Activated CD4-positive, alpha-beta T cell treated with anti-CD3 and anti-CD28 coated beads for 36 hours (primary cell): ENCODE measurements at places on chromosomes 16 and 17.
A peak's percentile ranks its signal among the peaks of the same experiment; 100 is the strongest.

DNA sequence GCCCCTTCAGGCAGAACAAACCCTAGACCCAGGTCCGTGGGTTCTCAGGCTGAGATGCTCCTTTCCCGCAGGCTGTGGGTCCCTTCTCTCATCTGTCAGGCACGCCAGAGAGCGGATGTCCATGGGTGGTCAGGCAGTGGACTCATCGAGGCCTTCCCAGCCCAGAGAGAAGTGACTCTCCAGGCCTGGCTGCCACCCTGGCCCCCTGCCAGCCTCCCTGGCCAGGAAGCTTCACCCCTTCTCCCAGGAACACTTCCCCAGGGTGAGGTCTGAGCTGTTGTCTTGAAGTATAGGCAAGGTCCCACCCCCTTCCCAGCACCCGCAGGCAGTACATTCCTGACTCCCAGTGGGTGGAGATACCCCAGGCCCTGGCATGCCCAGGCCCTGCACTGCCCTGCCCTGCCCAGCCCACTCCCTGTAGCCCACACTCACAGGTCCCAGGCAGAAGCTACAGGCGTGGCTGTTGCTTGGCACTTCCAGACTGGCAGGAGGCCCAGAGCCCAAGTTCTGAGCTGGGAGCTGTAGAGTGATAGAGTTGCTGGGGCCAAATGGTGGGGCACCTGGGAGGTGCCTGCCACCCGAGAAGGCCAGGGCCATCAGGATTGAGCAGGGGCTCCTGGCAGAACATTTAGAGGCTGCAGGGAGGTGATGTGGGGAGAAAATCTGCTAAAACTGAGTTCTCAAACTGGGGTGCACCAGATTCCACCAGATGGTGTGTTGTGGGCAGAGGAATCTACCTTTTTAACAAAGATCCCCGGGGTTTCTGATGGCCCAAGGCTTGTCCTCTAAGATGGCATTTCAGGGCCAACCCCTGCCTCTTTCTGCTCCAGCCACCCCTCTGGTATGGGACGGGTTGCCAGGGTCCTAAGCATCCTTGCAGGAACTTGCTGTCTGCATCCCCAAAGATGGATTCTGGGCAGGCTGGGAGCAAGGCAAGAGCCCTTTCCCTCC lies 6.7 kb downstream of the ITGA3 start:
- DNase-seq = no peak

GRCh38 chr17:73838815-73839214 lies 194.6 kb upstream of the SDK2 start:
- DNase-seq = no peak

- DNase-seq = no peak
Observed at GRCh38 chr17:7079581-7080455, at the start of gene CLEC10A. Gene CLEC10A, minus strand, starts transcription at chr17:7080251. Its CDS starts 1,439 bp downstream, at chr17:7078812.

GRCh38 chr16:8173111-8173644 lies 417.1 kb downstream of the TMEM114 start:
- peak; percentile 72 for DNase-seq

GRCh38 chr16:3716831-3717234 lies 491 bp downstream of the TRAP1 start:
- DNase-seq = peak; percentile 60

DNA sequence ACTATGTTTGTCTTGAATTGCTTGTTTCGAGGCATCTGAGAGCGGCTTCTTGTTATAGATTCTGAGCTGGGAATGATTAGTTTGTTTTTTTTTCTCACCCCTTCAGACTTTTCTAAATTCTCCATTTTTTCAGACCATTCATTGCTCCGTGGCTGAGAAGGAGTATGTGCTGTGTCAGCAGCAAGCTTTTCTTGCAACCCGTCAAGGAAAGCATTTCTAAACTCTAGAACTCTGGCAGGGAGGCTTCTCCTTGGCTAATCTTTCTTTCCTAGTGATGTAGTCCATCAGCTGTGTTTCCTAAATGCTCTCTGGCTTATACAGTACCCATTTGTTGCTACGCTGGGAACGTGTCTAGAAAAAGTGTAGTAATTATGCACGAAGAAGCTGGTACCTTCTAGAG lies 133.5 kb downstream of the FTO start:
- no peak for DNase-seq

DNA sequence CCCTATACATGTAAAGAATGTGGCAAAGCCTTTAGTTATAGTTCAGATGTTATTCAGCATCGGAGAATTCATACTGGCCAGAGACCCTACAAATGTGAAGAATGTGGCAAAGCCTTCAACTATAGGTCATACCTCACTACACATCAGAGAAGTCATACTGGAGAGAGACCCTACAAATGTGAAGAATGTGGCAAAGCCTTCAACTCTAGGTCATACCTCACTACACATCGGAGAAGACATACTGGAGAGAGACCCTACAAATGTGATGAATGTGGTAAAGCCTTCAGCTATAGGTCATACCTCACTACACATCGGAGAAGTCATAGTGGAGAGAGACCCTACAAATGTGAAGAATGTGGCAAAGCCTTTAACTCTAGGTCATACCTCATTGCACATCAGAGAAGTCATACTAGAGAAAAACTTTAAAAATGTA lies 42.5 kb downstream of the ZNF267 start:
- no peak for DNase-seq

DNA sequence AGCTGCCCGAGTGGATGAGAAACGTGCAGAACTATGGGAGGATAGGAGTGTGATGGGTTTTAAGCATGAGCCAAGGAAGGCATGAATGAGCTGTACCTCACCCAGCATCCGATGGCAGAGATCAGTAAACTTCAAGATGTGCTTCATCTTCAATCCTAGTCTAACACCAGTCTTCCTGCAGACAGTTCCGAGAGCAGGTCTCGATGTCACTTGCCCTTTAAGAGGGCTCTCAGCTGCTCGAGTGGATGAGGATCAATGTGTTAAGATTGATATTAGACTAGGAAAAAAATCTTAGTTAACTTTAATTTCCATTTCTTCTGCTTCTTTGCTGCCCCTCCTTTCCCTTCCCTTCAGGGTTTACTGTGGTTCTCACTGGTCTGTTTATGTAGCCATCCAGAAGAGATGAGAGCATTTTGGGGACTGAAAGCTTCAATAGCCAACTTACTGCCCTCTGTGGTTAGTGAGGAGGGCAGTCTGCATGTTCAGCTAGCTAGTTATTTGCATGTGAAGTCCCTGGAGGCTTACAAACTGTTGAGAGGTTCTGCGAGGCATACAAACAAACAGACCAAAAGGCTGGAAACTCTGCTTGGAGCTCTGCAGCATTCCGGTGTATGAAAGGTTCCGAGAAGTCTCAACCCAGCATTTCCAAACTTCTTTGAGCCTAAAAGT lies 15.3 kb downstream of the KLHL36 start:
- no peak for DNase-seq

- DNase-seq = peak; percentile 25
Observed at GRCh38 chr17:78122216-78122930, 6.2 kb downstream of the TMC6 start.

- DNase-seq = no peak
Observed at GRCh38 chr16:56861092-56861610, 3.9 kb upstream of the SLC12A3 start.

GRCh38 chr16:24075931-24076716 lies 180.0 kb upstream of the CACNG3 start:
- peak; percentile 51 for DNase-seq

- no peak for DNase-seq
Observed at GRCh38 chr16:75079346-75079926, 37.1 kb downstream of the LDHD start.

- peak; percentile 39 for DNase-seq
Observed at GRCh38 chr17:18362698-18363100, 651 bp downstream of the SHMT1 start.

- DNase-seq = no peak
Observed at GRCh38 chr17:15361151-15361550, 19.8 kb upstream of the TEKT3 start.

- peak; percentile 50 for DNase-seq
Observed at GRCh38 chr16:11585460-11586377, 1.0 kb downstream of the LITAF start.

GRCh38 chr16:1458977-1459341 lies 14.6 kb upstream of the CCDC154 start:
- DNase-seq = no peak

DNA sequence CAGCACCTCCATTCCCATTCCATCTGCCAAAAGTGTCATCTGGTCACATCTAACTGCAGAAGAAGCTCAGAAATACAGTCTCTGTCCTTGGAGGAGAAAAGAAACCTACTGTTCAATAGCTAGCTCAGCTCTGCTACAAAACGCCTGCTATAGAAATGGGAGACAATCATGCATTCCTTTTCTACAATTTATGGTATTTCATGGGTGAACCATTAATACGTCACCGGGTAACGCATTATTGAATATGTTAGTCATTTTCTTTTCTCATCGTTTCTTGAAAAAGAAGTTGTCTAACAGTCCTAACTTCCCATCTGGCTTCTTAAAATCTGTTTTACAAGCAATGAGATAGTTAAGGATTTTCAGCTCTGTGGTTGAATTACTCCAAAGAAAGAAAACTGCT lies 496.7 kb upstream of the RBFOX1 start:
- DNase-seq = no peak

DNA sequence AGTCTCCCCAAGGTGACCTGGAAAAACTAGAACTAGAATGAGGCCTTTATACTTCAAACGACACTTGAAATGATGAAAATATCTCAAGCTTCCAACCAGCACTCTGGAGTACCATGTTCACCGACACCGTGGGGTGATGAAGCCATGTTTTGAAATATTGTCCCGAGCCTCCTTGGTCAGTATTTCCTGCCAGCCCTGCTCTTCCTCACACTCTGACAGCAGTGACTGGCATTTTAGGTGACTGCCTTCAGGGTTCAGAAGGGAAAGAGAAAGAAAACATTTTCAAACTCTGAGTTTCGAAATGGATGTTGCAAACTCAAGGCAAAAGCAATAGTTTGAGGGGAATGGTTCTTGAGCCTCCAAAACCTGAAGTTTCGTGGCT lies 39.3 kb upstream of the IRX6 start:
- no peak for DNase-seq

GRCh38 chr17:27276653-27277156 lies 17.2 kb upstream of the WSB1 start:
- no peak for DNase-seq

- DNase-seq = no peak
Observed at GRCh38 chr17:72772331-72772821, 320.1 kb downstream of the SLC39A11 start.

DNA sequence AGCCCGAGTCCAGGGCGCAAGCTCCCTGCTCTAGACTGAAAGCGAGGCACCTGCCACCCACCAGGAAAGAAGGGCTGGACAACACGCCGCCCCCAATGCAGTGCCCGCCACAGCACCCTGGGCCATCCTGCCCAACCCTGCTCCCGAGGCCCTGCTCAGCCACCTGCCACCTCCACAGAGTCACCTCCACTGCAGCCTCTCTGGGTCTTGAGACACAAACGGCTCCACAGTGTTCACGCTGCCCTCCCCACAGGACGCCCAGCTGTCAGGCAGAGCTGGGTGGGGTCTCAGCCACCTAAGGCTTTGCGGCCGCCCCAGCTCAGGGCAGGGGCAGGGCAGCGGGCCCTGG lies 9.3 kb downstream of the CLCN7 start:
- DNase-seq = no peak

DNA sequence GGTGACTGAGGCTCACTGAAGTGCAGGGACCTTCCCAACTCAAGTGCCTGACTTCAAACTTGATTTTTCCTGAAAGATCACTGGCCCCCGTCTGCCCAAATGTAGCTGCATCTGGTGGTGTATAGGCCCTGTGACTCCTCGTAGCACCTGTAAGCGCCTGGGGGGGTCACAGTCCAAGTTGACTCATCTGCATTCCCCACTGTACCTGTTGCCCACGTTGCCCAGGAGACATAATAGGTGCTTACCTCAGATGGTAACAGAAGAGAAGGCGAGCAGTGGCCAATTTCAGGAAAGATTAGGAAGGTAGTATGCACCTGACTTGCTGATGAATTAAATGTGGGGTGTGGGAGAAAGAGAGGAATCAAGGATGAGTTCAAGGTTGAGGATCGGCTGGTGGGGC lies 44.1 kb upstream of the EMP2 start:
- no peak for DNase-seq

DNA sequence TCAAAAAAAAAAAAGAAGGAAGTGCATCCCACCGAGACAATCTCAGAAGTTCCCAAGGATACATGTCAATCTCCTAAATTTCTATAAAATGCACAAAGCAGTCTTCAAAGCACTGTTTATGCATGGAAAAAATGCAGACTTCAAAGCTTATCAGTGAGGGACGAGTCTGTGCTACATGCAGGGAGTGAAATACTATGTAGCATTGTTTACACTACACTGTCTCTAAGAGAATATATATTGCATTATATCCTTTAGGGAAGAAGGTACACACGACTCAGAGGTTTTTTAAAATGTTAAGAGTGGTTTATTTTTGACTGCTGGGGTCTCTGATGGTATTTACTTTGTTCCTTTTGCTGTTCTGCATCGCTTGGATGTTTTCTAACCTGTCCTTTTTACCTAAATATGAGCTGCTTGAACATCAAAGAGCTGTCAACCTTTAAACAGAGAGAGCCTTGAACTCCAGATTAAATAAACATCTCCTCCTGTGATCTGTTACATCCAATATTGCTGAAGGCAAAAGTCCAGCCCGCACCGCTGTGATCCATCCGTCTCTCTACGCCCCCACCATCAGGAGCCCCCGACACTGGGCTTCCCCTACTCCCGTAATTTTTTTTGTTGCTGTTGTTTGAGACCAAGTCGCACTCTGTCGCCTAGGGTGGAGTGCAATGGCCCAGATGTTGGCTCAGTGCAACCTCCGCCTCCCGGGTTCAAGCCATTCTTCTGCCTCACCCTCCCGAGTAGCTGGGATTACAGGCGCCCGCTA lies 1.4 kb downstream of the FBXO31 start:
- peak; percentile 26 for DNase-seq

GRCh38 chr16:22320572-22321339 lies 23.5 kb downstream of the POLR3E start:
- DNase-seq = no peak

GRCh38 chr17:10802496-10803284 lies 1.2 kb downstream of the TMEM238L start:
- no peak for DNase-seq

- DNase-seq = no peak
Observed at GRCh38 chr17:2962729-2963128, 100.7 kb downstream of the OR1D5 start.

DNA sequence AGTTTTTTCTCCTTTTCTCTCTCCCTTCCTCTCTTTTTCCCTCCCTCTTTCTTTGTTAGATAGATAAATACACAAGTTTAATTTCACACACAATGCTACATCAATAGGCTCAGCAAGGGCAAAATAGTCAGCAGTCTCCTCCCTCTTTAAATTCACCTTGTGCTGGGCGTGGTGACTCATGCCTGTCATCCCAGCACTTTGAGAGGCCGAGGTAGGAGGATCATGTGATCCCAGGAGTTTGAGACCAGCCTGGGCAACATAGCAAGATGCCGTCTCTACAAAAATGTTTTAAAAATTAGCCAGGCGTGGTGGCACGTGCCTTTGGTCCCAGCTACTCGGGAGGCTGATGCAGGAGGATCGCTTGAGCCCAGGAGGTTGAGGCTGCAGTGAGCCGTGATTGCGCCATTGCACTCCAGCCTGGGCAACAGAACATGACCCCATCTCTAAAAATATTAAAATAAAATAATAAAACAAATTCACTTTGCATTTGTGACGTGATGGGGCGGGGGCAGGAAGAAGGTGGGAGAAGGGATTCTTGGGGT lies 27.4 kb downstream of the IL21R start:
- DNase-seq = no peak

GRCh38 chr16:30958175-30959079 lies 873 bp downstream of the SETD1A start:
- no peak for DNase-seq
